Stimulated activated CD4-positive, alpha-beta T cell treated with anti-CD3 and anti-CD28 coated beads, Interleukin-2, amount 100 ng/mL, for 24 hours (primary cell): ENCODE measurements at places on chromosomes 12 and 14.

DNA sequence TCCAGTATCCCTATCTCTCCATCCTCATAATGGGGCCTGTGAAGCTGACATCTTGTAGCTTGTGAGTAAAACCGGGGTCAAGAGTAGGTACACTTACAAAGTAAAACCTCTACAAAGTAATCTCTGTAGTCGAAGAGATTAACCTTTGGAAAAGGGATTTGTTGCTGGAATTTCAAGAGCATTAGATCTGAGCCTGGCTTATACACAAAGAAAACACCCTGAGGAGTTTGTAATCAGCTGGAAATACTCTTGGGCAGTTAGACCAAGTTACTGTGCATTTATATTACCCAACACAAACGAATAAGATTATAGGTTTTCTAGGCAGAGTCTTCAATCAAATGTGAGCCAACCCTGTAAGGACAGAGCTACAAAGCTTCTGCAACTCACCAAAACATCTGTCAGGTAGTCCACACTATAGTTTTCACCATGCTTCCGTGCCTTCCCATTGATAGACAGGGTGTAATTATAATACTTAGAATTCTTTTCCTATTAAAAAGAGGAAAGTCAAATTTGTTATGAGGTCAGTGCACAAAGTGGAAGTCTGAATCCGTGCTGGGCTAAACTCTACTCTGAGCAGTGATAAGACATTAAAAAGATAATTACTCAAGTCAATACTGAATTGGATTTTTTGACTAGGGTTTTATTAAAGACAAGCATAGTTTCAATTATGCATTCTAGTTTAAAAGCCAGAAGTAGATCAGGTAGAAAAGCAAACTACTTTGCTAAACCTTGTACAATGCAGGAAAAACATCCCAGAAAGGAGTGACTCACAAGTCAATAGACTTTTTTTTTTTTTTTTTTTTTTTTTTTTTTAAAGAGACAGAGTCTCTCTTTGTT lies 14.6 kb downstream of the GNS start:
- no peak for DNase-seq

- no peak for DNase-seq
Measured at GRCh38 chr12:4171742-4172141, 101.8 kb upstream of the CCND2 start.

GRCh38 chr12:14885718-14886221 lies at the start of gene MGP:
TSS of gene MGP (minus strand) at chr12:14885854. CDS start at chr12:14885791, 63 bp downstream.
- no peak for DNase-seq

DNA sequence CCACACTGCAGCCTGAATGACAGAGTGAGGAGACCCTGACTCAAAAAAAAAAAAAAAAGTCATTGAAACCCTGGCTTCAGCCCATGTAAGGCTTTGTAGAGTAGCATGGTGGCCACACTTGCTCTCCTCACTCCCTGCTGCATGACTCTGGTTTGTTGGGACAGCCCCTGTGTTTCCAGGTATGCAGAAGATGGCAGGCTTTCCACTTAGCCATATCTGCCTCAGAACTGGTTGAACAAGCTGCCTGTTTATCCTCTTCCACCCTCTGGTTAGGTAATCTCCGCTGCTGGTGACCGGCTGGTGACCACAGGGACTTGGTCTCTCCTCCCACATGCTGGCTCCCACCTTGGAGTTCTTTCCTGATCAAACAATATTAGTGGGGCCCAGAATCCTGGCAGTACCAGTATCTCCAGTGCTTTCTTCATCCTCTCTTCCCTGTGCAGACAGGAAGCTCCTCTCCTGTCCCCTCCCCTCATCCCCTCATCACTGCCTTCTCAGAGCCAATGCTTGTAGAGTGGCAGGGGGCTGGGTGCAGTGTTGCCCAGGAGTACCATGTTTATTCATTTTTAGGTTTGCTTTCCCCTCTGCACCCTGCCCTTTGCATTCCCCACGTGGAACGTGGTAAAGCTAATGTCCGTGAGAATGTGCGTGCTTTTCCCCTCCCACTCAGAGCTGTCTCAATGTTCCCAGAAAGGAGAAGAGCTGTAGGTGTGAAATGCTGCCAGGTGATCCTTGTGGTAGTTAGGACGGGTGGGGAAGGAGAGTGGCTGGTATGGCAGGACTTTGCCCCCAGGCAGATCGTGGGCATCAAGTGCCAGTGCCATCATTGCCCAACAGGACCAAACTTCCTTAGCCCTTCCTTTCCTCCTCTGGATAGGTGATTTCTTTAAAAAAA lies 11.3 kb downstream of the ABHD12B start:
- no peak for DNase-seq

DNA sequence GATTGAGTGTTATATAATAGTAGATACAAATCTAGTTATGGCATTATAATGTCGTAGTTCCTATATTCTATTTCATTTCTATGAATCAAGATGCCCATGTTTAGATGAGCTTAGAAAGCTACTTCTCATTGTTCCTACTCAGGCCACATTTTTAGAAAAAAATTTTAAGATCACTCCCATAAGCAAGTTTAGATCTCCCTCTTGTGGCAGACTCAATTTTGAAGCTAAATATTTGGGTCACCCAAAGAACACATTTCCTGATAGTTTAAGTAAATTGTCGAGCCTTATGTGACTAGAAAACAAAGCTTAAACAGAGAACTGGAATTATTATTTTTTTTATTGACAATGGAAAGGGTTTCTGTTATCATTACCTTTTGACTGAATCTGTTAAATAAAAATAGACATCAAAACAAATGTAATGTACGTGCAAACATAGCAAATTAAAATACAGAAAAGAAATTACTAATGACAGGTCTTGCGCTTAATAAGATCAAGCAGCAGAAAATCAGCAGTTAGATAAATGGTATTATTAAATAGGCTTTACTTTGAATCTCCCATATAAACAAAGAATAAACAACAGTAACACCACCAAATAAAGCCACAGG lies 180.2 kb downstream of the ACSS3 start:
- DNase-seq = no peak

- DNase-seq = no peak
Measured at GRCh38 chr12:131836193-131836592, 8.0 kb downstream of the MMP17 start.

GRCh38 chr14:21057803-21058675 lies at the start of gene RNASE8:
TSS of gene RNASE8 (plus strand) at chr14:21057822. CDS start at chr14:21057893, 71 bp downstream.
- DNase-seq = no peak
